ENCODE measurements at places on chromosomes 6 and 20.
A peak's percentile ranks its signal among the peaks of the same experiment; 100 is the strongest.

DNA sequence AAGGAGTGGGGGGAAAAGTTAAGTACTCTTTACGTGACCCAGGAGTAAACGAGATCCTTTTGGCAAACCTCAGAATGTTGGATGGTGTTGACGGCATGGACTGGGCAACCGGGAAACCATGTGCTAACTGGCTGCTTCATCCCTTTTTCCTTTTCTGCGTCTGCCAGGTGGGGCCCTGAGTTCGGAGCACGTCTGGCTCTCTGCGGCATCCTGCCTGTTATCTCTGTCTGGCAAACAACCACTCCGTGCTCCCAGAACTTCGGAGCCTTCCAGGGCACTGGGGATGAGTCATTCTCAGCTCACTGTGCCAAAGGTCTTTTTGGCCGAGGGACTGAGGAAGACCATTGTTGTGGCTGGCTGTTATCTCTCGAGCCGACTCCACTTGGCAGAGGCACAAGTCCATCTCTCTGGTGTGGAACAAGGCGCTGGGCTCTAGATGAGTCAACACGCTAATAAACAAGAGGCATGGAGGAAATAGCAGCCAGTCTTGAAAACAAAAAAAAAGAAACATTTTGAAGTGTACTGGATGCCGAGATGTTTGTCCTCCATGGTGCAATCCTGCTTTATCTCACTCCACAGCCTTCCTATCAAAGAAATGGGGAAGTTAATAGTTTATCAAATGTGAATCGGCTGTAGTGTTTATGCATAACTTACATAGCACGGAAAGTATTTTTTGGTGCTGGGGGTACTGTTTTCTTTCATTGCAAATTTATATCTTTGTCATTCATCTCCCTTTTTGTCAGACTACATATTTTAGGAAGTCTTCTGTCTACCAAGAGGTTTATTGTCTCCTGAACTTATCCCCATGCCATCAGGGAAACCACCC, 64.6 kb upstream of the TXNDC5 start:
- peak; percentile 45 for DNase-seq

GRCh38 chr20:8855315-8855714, 213.6 kb upstream of the PLCB4 start:
- DNase-seq, result peak; percentile 26

DNA sequence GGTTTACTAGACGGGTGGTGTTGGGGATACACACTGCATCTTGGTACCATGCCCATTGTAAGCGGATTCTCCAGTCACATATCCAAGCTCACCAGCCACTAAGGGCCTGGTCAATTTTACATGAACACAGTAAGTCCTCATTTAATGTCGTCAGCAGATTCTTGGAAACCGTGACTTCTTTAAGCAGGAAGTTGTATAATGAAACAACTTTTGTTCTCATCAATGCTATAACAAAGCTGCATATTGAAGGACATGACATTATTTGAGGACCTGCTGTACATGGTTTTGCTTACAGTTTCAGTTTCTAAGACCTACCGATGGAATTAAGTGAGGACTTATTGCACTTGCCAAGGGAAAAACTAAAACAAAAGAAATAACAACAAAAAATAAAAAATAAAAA, 295.6 kb downstream of the SYNE1 start:
- no peak for DNase-seq

DNA sequence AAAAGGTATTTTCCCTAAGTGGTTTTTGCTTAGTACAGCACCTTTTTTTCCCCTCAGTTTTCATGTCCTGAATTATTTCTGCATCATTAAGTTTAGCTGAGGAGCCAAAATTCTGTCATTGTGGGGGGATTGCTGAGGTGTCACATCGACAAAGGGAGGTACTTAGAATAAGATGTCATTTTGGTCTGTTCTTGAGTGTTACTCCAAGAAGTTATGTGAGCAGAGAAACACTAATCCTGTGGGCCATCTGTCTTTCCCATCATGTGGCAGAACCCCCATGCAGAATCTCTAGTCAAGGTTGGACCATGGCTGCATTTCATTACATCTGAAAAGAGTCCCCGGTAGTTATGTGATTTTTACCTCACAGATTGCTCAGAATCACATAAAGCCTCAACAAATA, 167.8 kb upstream of the CENPW start:
- no peak for DNase-seq

GRCh38 chr6:116169880-116170279, 43.9 kb upstream of the COL10A1 start:
- no peak for DNase-seq

Data from fibroblast of skin of left biceps (primary cell).